ENCODE measurements at places on chromosomes 5 and 9.

DNA sequence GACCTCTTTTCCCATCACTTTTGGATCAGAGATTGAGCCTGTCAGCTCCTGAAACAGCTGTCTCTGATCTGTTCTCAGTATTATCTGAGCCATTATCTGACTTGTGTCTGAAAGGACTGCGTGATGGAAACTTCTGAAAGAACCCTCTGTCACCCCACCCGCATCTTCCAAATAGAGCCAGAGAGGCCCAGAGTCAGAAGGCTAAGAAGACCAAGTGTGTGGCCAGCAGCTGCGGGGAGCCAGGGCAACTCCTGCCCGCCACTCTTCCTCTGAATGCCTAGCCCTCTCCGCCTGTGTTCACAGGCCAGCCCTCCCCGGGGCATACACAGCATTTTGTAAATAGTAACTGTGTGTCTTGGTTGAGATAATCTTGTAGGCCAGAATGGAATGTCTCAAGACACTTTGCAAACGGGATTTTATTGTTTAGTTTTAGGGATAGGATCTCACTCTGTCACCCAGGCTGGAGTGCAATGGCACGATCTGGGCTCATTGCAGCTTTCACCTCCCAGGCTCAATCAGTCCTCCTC lies 92.7 kb downstream of the AOPEP start:
- no peak for DNase-seq

DNA sequence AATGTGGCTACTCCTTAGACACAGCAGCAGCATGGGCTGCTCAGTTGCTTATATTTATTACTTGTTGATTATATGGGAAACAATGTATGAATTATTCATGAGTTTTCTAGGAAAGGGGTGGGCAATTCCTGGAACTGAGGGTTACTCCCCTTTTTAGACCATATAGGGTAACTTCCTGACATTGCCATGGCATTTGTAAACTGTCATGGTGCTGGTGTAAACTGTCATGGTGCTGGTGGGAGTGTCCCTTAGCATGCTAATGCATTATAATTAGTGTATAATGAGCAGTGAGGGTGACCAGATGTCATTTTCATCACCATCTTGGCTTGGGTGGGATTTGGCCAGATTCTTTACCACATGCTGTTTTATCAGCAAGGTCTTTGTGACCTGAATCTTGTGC lies 734.6 kb upstream of the PTPRD start:
- no peak for DNase-seq

GRCh38 chr5:67536866-67537265 lies 340.3 kb upstream of the CD180 start:
- DNase-seq, result no peak

DNA sequence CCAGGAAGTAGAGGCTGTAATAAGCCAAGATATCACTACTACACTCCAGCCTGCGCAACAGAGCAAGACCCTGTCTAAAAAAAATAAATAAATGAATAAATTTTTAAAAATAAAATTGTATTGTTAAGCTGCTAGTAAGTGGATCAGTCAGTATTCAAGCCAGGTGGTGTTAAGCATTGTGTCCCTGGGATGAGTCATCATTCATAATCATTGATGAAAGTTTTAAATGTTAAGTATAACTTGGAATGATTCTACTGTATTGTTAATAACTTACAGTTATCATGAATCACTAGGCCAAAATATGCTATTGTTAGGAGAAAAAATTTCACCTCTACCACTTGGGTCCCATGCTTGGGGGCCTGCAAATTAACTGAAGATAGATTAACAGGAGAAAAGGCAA lies 38.2 kb downstream of the MED10 start:
- no peak for DNase-seq

DNA sequence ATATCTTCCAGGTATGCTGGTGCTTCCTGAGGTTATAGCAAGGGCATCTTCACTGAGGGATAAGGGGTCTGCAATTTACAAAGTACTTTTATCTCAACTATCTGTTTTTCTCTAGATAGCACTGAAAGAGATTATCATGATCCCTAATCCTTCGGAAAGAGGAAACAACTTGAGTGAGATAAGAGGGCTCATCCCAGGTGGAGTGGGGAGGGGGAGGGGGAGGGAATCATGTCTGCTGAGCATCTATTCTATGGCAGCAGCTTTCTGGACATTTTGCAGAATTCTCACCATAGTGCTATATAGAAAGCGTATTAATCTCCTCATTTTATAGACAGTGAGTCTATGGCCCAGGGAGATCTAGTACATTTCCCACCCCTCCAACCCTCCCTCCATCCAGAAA lies 5.9 kb downstream of the TNFSF15 start:
- DNase-seq, result no peak

DNA sequence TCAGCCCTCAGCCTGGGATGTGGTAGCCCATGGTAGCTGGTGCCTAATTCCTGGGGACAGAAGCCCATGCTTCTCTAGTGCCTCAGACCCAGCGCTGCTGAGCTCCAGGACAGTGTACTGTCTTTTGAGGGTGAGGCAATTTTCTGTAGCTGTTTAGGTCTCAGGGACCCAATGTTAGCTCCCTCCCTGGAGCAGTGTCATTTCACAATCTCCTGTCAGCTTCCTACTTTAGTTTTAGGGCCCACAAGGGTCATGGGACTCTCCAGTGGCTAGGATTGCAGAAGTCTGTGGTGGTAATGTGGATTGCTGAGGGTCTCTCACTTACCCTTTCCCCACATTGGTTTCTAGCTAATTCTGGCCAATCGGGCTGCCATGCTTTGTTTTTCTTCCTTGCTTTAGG lies 67.7 kb upstream of the CCL21 start:
- DNase-seq, result no peak
